ENCODE measurements at places on chromosomes 2 and 18. TPM values are rescaled to one million over a fixed set of nuclear protein-coding genes. Genes with fewer than 3 reads are reported as not detected.

CFAP53 gene
- 0.29 TPM for total RNA-seq

GPC1 gene
- total RNA-seq, result 4.4 TPM

RNF152 gene
- total RNA-seq, result not detected

KHK gene
- total RNA-seq, result 12.1 TPM

RAD51AP2 gene
- not detected for total RNA-seq

EFEMP1 gene
- total RNA-seq, result not detected

SRD5A2 gene
- total RNA-seq, result not detected

FSIP2 gene
- total RNA-seq, result 0.26 TPM

PKDCC gene
- not detected for total RNA-seq

MYL1 gene
- not detected for total RNA-seq

SERPINB4 gene
- total RNA-seq, result not detected

PCARE gene
- not detected for total RNA-seq

DNA sequence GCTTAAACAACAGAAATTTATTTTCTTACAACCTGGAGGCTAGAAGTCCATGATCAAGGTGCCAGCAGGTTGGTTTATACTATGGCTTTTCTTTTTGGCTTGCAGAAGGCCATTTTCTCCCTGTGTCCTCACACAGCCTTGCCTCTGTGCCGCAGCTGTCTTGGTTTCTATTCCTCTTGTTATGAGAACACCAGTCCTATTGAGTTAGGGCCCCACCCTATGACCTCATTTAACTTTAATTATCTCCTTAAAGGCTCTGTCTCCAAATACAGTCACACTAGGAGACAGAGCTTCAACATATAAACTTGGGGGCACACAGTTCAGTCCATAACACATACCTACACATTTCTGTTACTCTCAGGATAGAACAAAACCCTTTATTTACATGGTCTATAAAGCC, 17.3 kb upstream of the RHOB start:
- peaks cover 9% of the 10 kb centered on the region for H3K27me3 ChIP-seq
- DNase-seq, result no peak

DNA sequence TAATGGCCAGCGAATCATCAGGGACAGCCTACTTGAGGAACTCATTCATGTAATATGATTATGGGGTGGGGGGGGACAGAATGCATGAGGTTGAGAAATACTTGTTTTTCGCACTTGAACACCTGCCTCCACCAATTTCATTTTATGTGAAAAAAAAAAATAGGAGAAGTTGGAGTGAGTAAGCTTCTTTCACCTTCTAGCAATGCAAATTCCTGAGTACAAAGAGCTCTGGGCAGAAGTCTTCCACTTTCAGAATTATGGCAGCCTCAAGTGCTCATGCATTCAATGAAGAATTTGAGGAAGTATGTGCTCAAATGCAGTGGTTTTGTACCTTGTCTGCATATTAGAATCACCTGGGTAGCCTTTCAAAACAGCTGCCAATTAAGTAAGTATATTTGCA, 40.1 kb upstream of the GPD2 start:
- no peaks in the 10 kb centered on the region for H3K36me3 ChIP-seq
- DNase-seq, result no peak
- H3K27me3 ChIP-seq, result no peaks in the 10 kb centered on the region
- peaks cover 27% of the 10 kb centered on the region for H3K4me1 ChIP-seq
- no peak overlapping the region for H3K4me3 ChIP-seq
- no peak overlapping the region for H3K27ac ChIP-seq

GRCh38 chr2:237568121-237568660, 1.8 kb downstream of the PRLH start:
- no peaks in the 10 kb centered on the region for H3K27me3 ChIP-seq
- no peak overlapping the region for H3K4me3 ChIP-seq
- no peaks in the 10 kb centered on the region for H3K36me3 ChIP-seq
- no peak overlapping the region for H3K27ac ChIP-seq
- no peak for DNase-seq

- no peak overlapping the region for H3K4me3 ChIP-seq
- H3K27ac ChIP-seq, result no peak overlapping the region
- no peak for DNase-seq
- H3K4me1 ChIP-seq, result no peaks in the 10 kb centered on the region
- H3K36me3 ChIP-seq, result no peaks in the 10 kb centered on the region
- H3K27me3 ChIP-seq, result peaks cover 2% of the 10 kb centered on the region
Observed at GRCh38 chr2:180583441-180584140, 396.8 kb upstream of the UBE2E3 start.

DNA sequence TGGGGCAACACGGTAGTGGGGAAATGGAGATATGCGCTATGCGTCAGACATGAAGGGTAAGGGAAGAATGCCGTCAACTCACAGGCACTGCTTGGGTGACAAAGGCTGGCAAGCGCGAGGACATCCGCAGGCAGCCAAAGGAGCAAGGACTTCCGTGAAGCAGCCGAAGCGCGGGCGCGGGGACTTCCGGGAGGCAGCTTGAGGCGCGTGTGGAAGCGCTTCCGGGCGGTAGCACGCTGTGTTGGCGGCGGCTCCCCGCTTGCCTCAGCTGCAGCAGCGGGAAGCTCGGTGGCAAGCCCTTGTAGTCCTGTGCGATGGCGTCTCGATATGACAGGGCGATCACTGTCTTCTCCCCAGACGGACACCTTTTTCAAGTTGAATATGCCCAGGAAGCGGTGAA, at the start of gene PSMA8:
Gene PSMA8, plus strand, starts transcription at position 218 of the 400 bp plus-strand sequence. Its CDS starts 97 bp downstream, at position 315.
- no peaks in the 10 kb centered on the region for H3K36me3 ChIP-seq
- peak within 1 kb of the TSS; percentile 76 for H3K4me3 ChIP-seq
- peak; percentile 66 for DNase-seq
- peaks cover 2% of the 10 kb centered on the region for H3K4me1 ChIP-seq

DNA sequence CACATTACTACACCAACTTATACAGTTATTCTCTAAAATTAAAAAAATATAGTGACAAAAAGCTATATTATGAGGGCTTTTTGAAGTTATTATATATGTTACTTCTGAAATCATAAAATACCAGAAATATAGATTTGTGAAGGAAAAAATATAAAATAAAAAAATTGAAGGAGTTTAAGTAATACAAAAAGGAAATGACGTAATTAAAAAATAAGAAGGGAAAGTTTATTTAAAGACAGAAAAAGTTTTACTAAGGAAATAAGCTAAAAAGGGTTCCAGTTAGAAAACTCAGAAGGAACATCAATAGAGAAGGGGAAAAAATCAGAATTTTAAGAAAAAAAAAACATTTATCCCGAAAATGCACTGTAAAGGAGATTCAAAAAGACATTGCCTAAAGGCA, 697.1 kb downstream of the MBD2 start:
- no peaks in the 10 kb centered on the region for H3K4me1 ChIP-seq
- no peaks in the 10 kb centered on the region for H3K36me3 ChIP-seq
- no peak overlapping the region for H3K27ac ChIP-seq
- H3K27me3 ChIP-seq, result no peaks in the 10 kb centered on the region
- no peak for DNase-seq

DNA sequence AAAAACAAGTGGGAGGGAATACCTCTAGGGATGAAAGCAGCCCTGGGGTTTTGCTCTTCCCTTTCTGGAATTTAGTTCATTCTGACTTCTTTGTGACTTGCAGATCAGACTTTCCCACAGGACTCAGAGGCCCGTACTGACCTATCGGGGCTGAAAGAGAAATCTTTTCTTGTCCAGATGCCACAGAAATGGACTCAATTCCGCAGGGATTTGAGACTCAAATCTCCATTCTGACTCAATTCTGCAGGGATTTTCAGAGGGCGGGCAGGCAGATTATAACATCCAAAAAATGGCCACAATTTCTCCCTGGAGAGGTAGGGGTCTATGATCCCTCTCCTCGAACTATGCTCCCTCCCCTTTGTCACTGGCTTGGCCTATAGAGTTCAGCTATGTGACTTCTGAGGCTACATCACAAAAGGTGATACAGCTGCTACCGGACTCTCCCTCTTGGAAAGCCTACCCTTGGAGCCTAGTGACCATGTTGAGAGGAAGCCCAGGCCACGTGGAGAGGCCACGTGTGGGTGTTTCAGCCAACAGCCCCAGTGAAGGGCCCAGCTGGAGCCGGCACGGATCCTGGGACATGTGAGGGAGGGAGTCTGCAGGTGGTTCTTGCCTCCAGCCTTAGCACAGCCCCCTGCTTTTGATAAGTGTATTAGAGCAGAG, 4.8 kb upstream of the EFHD1 start:
- peaks cover 27% of the 10 kb centered on the region for H3K27me3 ChIP-seq
- H3K27ac ChIP-seq, result no peak overlapping the region
- H3K4me1 ChIP-seq, result peaks cover 5% of the 10 kb centered on the region
- H3K4me3 ChIP-seq, result no peak overlapping the region

DNA sequence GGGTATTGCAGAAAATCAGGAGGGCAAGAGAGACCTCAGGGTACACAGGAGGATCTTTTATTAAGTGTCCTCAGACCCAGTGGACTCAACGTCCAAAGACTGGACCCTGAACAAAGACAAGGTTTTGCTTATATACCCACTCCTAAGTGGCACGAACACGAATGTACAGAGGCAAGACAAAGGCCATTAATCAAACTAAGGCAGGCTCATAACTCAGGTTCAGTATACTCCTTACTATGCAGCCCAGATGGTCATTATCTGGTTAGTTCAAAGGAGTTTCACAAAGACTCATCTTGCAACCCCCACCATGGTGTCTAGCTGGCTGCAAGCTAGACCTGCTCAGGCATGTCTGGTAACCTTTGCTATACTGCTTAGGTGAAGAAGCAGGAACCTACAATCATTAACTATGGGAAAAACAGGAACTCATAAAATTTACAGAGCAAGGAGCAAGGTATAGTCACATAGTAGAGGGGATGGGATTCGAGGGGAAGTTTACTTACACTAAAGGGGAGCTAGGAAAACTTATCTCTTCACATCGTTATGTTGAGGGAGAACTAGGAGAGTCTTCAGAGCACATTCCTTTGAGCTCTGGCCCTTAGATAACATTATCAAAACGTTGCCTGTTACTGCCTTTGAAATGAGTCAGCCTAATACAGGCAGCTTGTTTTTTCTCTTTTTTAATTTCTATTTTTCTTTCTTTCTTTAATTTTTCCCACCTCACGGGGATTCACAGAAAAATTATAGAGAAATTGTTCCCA, 33.9 kb downstream of the SLC4A3 start:
- DNase-seq, result no peak
- no peaks in the 10 kb centered on the region for H3K36me3 ChIP-seq
- no peaks in the 10 kb centered on the region for H3K4me1 ChIP-seq
- H3K27me3 ChIP-seq, result peaks cover 16% of the 10 kb centered on the region
- no peak overlapping the region for H3K27ac ChIP-seq

- no peak overlapping the region for H3K4me3 ChIP-seq
- H3K27me3 ChIP-seq, result peaks cover 10% of the 10 kb centered on the region
- no peak overlapping the region for H3K27ac ChIP-seq
- DNase-seq, result no peak
Observed at GRCh38 chr2:162839419-162839818, 852 bp upstream of the KCNH7 start.

DNA sequence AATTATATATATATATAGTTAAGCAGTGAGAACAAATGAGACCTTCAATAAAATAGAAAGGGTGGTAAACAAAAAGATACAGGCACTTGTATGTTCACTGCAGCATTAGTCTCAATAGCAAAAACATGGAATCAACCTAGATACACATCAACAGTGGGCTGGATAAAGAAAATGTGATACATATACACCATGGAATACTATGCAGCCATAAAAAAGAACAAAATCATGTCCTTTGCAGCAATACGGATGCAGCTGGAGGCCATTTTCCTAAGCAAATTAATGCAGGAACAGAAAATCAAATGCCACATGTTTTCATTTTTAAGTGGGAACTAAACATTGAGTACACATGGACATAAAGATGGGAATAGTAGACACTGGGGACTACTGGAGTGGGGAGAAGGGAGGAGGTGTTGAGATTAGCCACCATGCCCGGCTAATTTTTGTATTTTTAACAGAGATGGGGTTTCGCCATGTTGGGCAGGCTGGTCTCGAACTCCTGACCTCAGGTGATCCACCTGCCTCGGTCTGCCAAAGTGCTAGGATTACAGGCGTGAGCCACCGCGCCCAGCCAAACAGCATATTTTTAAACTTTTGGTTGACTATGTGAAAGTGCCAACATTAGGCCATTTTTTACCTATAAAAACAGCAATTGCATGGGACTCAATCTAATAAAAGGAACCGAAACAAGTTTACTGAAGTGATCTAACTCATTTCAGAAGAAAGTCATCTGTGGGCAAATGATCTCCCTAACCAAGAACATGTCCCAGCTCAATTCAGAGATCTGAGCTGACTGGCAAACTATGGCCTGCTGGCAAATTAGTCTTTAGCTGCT, 23.7 kb downstream of the ICA1L start:
- peaks cover 7% of the 10 kb centered on the region for H3K36me3 ChIP-seq
- H3K4me3 ChIP-seq, result no peak overlapping the region
- no peak overlapping the region for H3K27ac ChIP-seq
- H3K27me3 ChIP-seq, result no peaks in the 10 kb centered on the region

- no peak overlapping the region for H3K27ac ChIP-seq
- no peaks in the 10 kb centered on the region for H3K27me3 ChIP-seq
- no peak for DNase-seq
- H3K36me3 ChIP-seq, result no peaks in the 10 kb centered on the region
Observed at GRCh38 chr2:22737144-22737543, 647.8 kb upstream of the KLHL29 start.

DNA sequence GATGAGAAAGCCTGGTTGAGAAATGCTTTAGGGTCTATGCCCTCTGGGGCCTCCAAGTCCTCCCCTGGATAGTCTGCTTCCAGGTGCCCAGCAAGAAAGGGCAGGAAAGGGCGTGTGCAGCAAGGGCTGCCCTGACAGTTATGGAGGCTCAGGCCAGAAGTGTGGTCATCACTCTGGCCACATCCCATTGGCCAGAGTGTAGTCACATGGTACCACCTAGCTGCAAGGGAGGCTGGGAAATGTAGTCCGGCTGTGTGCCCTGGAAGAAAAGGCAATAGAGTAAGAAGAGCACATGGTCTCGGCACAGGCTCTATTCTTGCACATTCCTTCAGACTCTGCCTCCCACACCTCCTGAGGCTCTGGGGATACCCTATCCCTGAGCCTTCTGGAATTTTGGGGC, 35.7 kb downstream of the ODC1 start:
- no peak overlapping the region for H3K27ac ChIP-seq
- peak; percentile 62 for DNase-seq
- H3K27me3 ChIP-seq, result no peaks in the 10 kb centered on the region
- H3K4me1 ChIP-seq, result peaks cover 25% of the 10 kb centered on the region

- DNase-seq, result no peak
- peaks cover 12% of the 10 kb centered on the region for H3K4me1 ChIP-seq
- no peak overlapping the region for H3K4me3 ChIP-seq
- peaks cover 11% of the 10 kb centered on the region for H3K27me3 ChIP-seq
Observed at GRCh38 chr2:112005406-112006075, 49.5 kb upstream of the TMEM87B start.

DNA sequence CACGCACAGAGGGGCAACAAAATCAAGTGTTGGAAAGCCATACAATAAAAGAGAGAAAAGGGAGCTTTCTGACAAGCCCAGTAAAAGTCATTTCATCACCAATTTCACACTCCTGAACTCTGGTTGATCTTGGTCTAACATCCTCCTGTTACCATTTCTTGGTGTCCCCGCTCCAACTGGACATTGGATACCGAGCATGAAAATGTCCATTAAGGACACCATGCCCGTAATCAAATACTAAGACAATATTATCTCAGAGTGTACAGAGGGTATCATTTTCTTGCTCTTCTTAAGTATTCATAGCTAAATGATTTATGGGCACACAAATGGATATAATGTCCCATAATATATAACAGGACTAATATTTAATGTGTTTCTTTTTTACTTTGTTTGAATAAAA, 218.9 kb downstream of the EPHA4 start:
- DNase-seq, result no peak
- no peaks in the 10 kb centered on the region for H3K27me3 ChIP-seq

- no peak overlapping the region for H3K27ac ChIP-seq
- peaks cover 4% of the 10 kb centered on the region for H3K27me3 ChIP-seq
- no peak for DNase-seq
Observed at GRCh38 chr18:24228667-24229041, 89.8 kb downstream of the CABYR start.

GRCh38 chr2:160870729-160871465, 289.3 kb upstream of the TANK start:
- H3K4me1 ChIP-seq, result no peaks in the 10 kb centered on the region
- H3K36me3 ChIP-seq, result no peaks in the 10 kb centered on the region
- no peak overlapping the region for H3K4me3 ChIP-seq
- H3K27ac ChIP-seq, result no peak overlapping the region
- no peak for DNase-seq
- no peaks in the 10 kb centered on the region for H3K27me3 ChIP-seq

Data from activated CD8-positive, alpha-beta T cell treated with anti-CD3 and anti-CD28 coated beads, Interleukin-2, amount 10 ng/mL, durations not matched to agents 7 days and 5 days (primary cell).